SK-MEL-5 (cell line): ENCODE measurements at places on chromosomes 2 and 18. TPM values are rescaled to one million over a fixed set of nuclear protein-coding genes. Genes with fewer than 3 reads are reported as not detected.

The TEKT4 gene
- not detected in 2 replicates for total RNA-seq

- DNase-seq: no peak
These were observed 94.6 kb downstream of the CD8B2 start for GRCh38 chr2:106581755-106582147.

DNA sequence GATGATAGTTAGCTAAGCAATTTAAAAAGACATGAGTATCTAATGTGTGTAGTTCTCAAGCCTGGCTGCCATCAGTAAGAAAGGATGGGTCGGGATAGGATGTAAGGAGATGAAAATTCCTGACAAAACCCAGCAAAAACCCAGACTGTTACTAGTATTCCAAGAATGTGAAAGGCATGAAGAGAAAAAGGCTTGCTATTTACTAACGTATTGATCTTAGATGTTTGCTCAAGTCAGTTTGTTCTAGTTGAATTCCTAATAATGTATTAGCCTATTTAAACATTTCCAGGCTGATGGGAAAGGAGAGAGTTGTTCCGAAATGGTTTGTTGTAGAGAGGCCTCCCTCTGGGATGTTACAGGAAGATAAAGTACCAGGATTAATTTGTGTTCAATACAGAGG is 88.2 kb downstream of the ZNF532 start:
- no peak for DNase-seq

The PDE1A gene
- 0.19 TPM in 1 of 2 replicates, not detected in the other for total RNA-seq

The CYP27A1 gene
- total RNA-seq: 57.1 and 61.8 TPM in 2 replicates

DNA sequence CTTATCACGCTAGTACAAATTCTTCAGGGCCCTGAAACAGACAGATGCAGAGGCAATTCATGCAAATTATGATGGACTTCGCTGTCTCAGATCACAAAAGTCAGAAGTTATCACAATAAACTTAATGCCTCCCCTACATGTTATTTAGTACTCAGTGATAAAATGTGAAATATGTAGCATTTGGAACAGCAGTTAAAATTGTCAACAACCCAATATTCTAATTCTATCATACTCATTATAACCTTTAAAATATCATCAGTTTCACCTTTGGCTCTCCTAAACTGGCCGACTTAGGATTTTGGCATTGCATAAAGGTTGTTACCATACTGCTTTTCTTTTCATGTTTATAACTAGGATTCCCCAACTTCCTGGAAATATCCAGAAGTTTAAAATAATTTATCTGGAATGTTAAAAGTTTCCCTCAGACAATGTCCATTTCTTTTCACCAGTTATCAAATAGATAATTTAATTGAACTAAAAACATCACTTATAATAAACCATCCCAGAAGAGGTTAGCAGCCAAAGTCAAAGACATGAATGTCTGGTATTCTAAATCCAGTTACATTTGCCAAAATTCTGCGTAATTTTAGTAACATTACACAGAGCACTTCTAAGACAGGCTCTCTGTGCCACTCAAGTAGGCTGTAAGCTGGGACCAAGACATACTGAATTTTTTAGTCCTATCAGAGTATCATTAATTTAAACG is 239.8 kb downstream of the RBM43 start:
- DNase-seq: no peak

GRCh38 chr18:62288665-62289008 is 36.5 kb upstream of the TNFRSF11A start:
- no peak for DNase-seq

DNA sequence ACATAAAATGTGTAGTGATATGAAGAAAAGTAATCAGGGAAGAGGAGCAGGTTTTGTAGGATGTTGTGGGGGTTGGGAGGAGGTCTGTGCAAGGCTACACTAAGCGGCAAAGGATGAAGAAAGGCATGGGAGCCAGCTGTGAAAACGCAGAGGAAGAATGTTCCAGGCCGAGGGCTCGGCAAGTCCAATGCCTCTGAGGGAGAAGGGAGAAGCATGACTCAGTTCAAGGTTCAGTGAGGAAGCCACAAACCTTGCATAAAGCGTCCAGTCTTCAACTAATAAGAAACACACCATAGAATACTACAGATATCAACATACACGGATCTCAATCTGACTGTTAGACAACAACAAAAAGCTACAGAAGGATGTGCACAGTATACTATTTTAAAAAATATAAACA is 16.2 kb downstream of the EPB41L3 start:
- DNase-seq: no peak

- peak; percentile 55 for DNase-seq
These were observed 659 bp downstream of the ZNF142 start for GRCh38 chr2:218658671-218659257.

The SERPINB10 gene
- 1.2 TPM in 1 of 2 replicates, not detected in the other for total RNA-seq

The LDLRAD4 gene
- total RNA-seq: 12.7 and 15.5 TPM in 2 replicates

GRCh38 chr2:100214265-100214971 is 72.0 kb upstream of the AFF3 start:
- DNase-seq: no peak

The TMEM163 gene
- 0.05 TPM in 1 of 2 replicates, not detected in the other for total RNA-seq

DNA sequence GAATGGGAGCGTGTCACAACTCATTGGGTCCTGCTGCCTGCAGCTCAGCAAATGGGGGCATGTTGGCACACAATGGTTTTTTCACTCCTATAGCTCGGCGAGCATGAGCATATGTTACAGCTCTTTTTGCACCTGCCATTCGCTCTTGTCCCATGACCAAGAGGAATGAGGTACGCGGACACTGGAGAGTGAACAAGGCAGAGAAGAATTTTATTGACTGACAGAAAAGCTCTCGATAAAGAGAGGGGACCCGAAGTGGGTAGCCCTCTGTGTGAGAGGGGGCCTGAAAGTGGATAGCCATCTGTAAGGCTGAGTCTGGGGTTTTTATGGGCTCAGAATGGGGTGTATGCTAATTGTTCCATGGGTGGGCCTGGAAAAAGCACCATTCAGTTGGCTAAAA is 5.5 kb downstream of the ACYP2 start:
- no peak for DNase-seq

GRCh38 chr2:155404433-155405002 is 706.0 kb downstream of the KCNJ3 start:
- DNase-seq: no peak

The LYG2 gene
- not detected in 2 replicates for total RNA-seq

The SCYGR4 gene
- not detected in 2 replicates for total RNA-seq

- peak; percentile 76 for DNase-seq
These were observed 11.4 kb downstream of the OSGEPL1 start for GRCh38 chr2:189751080-189751658.

DNA sequence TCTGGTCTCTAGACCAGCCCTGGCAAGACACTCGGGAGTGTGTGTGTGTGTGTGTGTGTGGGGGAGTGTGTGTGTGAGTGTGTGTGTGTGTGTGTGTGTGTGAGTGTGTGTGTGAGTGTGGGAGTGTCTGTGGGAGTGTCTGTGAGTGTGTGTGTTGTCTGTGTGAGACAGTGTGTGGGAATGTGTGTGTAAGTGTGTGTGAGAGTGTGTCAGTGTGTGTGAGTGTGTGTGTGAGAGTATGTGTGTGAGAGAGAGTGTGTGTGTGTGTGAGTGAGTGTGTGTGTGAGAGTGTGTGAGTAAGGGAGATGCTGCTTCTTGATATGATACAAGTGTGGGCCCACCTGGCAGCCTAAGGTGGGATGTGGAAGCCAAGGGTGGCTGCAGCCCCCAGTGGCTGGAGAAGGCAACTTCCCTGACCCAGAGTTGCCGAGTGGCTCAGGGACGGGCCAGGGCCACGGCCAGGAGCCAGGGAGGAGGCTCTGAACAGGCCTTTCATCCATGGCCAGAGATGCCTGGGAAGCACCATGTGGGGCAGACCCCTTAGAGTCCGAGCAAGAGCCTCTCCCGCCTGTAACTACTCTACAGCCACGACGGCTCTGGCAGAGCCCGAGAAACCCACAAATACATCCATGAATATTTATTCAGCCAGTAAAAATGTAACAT is 159.3 kb upstream of the MYCN start:
- DNase-seq: no peak

DNA sequence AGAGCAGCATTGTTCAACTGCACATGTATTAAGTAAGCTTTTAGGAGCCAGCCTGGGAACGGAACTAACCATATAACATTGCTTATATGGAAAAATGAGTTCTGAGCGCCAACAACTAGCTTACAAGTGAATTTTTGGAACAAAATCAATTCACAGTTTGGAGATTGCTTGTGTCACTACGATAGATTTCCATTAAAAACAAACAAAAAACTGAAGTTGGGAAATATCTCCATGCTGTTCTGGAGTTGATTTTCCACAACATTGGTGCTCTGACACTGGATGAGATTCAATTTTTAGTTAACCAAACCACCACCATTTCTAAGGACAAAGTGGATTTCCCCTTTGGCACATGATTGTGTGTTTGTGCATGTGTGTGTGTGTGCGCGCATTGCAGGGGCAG is 56.9 kb upstream of the ZNF397 start:
- DNase-seq: no peak

DNA sequence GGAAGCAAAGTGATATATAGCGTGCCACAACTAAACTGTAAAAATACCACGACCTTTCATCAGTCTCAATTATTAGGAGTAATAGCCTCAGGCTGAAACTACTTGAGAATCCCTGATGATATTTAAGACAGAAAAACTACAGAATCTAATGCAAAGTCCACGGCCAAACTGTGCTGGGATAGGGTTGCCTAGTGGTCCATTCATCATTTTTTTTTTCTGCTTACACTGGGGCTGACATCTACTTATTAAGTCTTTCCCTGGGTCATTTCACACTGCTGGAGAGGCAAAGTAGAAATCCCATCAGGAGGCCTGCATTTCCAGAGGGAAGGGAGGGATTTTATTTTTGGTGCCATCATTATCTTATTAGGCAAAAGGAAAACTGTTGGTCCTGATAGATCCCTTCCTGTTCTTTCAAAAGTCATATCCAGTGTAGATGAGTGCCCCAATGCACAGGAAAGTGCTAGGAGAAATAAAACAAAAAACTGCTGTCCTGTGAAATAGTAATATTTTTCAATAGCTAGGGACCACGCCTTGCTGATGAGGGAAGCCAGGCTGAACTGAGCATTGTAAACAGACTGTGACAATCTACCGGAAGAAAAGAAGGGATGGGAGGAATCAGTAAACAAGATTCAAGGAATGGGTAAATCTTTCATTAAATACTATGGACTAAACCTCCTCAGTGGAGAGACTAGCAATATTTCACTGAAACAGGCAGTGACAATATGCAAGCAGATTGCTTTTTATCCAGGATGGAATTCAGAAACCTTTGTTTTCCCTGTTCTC is 644.3 kb downstream of the IRS1 start:
- peak; percentile 47 for DNase-seq

GRCh38 chr18:43587538-43588153 is 310.4 kb upstream of the SYT4 start:
- peak; percentile 74 for DNase-seq

GRCh38 chr2:177172034-177172880 is 40.3 kb upstream of the HNRNPA3 start:
- no peak for DNase-seq

DNA sequence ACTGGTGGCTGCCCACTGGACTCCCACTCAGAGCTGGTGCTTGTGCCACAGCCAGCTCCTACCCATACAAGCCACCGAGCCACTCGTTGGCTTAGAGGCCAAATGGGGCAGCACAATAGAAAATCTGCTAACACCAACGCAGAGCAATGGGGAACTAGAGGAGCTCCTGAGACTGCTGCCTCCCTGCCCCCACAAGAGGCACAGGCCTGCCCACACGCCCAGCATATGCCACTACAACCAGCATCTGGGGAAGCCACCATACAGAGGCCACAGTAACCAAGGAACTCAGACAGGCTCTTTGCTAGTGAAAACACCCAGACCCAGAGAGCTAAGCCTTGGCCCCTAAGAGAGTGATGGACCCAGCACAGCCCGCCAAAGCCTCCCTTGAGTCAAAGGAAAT is 231.2 kb upstream of the RAB6C start:
- no peak for DNase-seq

DNA sequence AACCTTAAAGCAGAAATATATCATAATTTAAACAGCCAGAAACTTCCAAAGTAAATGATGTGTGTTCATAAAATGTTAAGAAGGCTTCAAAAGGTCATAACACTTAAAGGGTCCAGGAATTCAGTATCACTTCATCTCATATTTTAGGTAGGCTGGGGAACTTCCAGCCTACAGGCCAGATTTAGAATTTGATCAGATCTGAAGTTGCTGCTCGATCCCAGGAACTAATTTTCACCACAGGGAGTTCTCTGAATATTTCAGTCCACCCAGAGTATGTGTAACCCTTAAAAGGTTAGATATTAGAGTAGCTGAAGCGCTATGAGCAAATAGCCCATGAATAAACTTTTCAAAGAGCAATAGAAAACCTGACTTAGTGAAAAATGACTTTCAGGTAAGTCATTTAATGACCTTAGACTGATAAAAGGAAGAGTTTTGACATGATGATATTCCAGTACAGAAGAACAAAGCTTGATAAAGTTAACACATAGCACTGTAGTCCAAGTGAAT is 1.7 kb downstream of the WIPF1 start:
- DNase-seq: no peak

The ALPP gene
- total RNA-seq: not detected in 2 replicates

DNA sequence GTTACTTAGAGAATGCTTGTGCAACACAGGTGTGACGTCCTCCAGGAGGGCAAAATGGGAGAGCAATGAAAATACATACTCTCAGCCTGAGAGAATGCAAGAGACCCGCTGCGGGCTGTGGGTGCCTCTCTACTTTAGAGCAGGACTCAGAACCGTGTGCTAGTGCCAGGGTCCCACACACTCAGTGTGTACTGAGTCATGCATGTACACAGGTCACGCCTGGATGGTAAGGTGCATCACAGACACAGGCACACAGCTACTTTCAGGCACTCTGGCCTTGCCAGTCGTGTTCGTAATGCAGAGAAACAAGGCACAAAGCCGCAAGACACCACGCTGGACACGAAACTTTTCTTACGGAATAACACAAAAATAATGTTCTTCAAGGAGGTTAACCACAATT is 125.3 kb downstream of the ZNF516 start:
- no peak for DNase-seq

DNA sequence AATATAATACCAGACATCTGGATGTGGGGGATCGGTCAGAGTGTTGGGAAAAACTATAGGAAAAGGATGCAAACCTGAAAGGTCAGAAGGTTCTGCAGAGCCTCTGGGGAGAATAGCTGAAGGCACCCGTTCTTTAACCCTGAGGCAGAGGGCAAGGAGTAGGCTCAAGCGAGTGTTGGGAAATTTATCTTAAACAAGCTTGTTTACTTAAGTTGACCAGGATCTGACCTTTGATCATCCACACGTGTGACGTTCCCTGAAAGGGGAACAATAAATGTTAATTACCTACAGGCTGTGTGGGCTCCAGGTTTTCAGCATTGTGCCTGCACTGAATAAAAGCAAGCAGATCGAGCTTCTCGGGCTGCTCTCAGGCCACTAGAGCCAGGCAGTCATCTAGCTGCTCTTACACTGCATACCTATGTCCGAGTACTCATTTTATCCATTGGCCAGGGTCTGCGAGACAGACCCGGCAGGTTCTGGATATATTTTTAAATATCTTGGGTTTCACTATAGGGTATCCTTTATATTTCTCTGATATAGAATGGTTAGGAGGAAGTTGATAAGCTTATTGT is 400.6 kb upstream of the CHST9 start:
- no peak for DNase-seq

DNA sequence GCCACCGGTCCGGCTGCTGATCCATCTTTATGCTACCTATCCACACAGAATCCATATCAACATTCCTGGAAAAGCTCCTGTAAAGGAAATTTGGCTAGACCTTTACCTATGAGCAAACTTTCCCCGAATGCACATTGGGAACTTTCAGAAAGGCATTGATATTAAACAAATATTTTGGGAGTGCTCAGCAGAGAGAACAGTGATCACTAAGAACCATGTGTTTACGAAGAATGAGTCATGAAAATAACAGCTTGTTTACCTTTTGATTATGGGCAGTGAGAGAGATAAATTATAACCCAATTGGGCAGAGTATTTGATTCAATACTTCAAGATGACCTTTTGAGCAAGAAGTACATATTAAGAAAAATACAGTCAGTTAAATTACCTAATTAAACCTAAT is 189.7 kb upstream of the CDH2 start:
- no peak for DNase-seq
